Activated CD8-positive, alpha-beta memory T cell treated with anti-CD3 and anti-CD28 coated beads for 1 hour (primary cell): ENCODE measurements at places on chromosomes 5 and 9.

DNA sequence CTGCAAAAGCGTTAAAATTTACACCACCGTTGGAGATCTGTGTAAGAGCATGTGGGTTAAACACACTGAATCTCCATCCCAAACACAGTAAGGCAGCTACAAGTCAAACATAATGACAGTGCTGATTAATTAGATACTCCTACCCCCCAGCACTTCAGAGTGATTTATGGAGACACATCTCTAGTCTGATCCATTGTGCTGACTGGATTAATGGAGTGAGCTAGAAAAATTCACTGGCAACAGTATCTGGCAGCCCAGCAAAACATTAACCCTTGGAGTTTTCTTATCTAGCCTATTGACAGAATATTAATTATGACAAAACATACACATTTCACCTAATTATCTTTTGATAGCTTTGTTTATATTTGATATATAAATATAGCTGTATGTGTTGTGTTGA is 188.6 kb upstream of the ISL1 start:
- DNase-seq = no peak

GRCh38 chr5:38189081-38189504 is 69.3 kb upstream of the EGFLAM start:
- no peak for DNase-seq

DNA sequence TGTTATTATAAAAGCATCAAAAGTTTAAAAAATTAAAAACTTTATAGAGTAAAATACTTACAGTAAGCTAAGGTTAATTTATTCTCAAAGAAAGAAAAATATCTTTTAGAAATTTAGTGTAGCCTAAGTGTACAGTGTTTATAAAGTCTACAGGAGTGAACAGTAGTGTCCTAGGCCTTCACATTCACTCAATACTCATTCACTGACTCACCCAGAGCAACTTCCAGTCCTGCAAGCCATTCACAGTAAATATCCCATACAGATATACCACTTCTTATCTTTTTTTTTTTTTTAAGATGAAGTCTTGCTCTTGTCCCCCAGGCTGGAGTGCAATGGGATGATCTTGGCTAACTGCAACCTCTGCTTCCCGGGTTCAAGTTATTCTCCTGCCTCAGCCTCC is 73.1 kb upstream of the FST start:
- no peak for DNase-seq

GRCh38 chr9:83991355-83991754 is 10.8 kb downstream of the RMI1 start:
- DNase-seq = no peak

GRCh38 chr9:102237094-102237493 is 498.6 kb upstream of the GRIN3A start:
- DNase-seq = no peak

- no peak for DNase-seq
Measured at GRCh38 chr5:17882760-17883488, 248.7 kb downstream of the TAF11L14 start.

DNA sequence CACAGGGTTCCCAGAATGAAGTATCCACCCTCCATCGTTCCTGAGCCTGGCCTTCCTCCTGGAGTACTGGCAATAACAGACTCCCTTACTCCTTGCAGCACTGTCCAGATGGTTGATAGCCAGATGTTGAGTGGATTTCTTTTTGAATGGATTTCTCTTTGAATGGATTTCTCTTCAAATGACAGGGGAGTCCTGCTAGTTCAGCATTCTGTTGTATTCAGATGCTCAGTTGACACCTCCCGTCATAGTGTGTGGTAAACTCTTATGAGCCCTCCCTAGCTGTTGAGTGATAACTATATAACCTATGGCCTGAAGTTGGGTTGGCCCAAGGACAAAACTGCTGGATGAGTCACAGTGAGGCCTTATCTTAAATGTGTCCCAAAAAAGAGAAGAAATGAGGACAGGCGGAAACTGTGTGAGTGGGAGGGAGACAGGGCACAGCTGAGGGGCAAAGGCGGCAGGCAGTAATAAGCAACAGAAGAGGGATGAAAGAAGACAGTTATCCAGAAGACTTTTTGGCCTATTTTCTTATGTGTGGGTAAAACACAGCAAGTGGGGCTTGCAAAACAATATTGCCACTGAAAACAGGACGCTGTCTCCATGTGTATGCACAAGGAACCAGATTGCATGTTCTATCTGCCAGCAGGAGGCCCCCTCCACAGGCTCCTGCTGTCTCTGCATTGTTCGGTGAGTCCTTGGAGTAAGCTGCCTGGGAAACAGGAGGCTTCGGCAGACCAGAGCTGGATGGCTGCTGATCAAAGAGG is 209.5 kb upstream of the S1PR3 start:
- no peak for DNase-seq

DNA sequence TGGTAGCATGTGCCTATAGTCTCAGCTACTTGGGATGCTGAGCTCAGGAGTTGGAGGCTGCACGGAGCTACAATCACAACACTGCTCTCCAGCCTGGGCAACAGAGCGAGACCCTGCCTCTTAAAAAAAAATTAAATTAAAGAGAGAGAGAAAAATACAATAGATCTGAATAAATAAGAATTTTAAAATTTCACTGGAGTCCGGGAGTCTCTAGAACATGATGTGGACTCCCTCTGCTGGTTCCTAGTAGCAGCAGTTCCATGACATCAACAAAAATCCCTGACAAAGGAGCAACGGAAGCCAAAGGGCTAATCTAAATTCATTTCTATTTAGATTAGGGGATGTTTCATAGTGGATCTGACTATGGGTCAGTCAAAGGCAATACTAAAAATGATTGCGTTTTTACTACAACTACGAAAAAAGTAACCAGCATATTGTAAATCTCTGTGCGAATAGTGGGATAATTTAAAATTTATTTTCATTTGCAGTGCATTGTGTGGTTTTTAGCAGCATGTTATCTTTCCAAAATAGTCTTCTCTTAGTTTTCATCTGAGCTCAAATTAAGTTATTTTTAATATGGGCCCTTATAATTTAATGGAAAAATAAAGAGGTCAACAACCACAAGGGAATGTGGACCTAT is 6.7 kb downstream of the INIP start:
- DNase-seq = no peak

DNA sequence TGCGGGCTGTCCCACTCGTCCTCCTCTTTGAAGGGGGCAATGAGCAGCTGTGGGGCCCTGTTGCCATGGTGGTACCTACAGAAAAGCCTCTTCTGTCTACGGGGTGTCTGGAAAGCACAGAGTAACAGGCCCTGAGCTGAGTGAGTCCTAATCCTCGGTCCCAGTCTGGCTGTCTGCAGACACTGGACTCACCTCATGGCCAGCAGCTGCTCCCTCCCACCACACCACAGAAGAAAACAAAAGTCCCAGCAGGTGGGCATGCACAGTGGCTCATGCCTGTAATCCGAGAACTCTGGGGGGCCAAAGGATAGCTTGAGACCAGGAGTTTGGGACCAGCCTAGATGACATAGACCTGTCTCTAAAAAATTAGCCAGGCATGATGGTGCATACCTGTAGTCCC is 19.9 kb downstream of the P4HA2 start:
- no peak for DNase-seq

GRCh38 chr5:167968837-167969236 is 322.6 kb upstream of the WWC1 start:
- DNase-seq = no peak

- DNase-seq = no peak
Measured at GRCh38 chr5:51172903-51173626, 210.2 kb upstream of the ISL1 start.

DNA sequence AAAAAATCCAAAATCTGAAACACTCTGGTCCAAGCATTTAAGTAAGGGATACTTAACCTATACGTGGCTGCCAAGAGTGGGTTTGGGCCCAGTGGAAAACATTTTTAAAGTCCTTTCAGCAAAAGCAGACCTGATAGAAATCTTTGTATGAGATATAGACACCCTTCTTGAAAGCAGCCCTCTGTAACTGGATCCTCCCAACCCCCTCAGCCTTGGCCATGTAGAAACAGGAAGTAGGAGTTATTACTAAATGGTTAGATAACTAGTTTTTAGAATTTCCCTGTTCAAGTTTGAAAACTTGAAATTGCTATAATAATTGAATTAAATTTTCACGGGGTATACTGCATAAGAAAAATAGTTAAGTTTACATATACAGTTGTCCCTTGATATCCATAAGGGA is 111.3 kb upstream of the PCA3 start:
- no peak for DNase-seq

GRCh38 chr9:135244271-135245221 is 157.1 kb downstream of the OLFM1 start:
- no peak for DNase-seq

- DNase-seq = no peak
Measured at GRCh38 chr9:136826188-136826541, 16.1 kb upstream of the AJM1 start.

DNA sequence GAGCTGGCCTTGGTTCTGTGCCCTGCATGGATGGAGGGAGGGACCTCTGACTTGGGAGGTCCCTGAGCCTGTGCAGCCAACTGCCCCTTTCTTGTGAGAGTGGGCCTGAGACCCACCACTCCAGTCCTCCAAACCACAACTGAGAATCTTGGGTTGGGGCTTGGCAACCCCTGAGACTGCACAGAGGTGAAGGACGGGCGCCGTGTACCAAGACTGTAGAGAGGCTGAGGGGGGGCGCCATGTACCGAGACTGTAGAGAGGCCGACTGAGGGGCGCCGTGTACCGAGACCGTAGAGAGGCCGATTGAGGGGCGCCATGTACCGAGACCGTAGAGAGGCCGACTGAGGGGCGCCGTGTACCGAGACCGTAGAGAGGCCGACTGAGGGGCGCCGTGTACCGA is 59.3 kb upstream of the CACNA1B start:
- no peak for DNase-seq

DNA sequence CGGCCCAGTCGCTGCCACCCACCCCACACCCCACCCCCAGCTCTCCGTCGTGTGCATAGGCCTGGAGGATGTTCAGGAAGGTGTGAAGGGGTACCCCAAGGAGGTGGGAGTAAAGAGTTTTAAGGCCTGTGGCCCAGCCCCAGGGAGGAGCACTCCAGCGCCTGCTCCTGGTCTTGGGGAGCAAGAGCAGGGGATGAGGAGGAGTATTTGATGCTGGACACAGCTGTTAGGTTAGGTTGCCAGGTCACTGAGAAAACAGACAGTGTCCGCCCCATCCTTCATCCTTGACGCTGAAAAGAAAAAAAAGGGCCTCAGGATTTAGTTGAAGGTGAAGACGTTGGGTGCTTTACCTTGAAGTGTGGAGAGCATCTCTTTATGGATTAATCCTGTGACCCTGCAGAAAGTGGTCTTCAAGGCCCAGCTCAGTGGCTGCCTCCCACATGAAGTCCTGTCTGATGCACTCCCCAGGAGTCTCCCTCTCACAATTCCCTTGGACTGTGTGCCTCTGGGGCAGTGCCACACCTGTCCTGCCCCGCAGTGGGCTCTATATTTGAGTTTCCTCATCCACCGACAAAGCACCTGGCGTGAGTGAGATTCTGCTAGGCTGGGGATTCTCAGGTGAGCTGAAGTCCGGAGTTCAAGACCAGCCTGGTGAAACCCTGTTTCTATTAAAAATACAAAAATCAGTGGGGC is 101.8 kb downstream of the SPRY4 start:
- no peak for DNase-seq

DNA sequence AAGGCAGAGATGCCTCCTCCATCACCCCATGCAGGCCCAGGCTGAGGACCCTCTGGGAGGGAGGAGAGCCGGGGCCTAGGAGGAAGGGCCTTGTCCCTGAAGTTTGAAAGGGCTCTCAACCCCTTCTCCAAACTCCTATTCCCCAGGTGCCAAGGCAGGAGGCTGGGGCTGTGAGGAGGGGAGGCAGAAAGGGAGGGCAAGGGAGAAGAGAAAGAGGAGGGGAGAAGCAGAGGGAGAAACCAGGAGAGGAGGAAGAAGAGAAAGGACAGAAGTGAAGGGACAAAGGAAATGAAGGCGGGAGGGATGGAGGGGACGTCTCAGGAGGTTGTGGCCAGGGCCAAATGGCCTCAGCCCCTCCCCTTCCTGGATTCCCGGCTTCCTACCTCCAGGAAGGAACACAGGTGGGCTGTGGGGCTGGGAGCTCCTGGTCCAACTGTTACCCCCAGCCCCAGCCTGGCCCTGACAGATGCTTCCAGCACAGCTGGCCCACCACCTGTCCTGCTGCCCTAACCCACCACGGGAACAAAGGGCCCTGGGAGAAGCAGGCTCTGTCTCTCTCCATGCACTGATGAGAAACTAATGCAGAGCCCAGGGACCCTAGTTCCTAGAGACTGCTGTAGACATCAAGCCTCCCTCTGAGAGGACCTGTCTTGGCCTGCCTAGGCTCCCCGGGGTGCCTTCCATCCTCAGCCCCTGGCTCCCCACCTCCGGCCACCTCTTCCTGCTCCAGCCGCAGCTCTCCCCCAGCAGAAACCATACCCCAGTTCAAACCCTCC is 3.5 kb downstream of the DBN1 start:
- DNase-seq = no peak

DNA sequence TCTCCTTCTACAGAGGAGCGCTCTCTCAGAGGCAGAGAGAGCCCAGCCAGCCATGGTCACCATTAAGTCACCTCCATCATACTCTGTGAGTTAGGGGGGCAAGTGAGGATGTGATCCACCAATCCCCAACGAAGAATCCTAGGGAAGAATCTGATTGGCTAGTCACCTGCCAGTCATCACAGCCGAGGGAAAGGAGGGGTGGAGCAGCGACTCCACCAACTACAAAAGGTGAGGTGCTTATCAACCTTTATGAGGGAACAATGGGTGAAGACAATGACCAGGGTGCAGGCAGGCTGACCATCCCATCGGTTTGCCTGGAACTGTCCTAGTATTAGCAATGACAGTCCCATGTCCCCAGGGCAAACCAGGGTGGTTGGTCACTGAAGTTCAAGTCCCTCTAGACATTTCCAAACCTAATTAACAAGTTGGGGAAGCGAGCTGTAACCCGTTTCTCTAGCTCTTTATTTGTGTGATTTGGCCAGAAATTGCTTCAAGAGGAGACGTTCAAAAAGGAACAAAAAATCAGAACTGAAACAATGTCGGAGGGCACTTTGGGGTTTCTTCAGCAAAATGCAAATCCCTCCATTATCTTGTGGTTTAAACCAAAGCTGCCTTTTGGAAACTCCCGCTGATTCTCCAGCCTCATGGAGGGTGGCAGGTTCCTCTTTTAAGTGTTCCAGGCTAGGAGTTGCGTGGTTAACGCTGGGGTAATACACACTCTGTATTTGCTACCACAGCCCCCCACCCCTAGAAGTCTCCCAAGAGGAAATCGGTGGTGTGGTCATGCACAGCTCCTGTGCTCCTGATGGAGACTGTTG is 18.8 kb upstream of the FCN1 start:
- no peak for DNase-seq

GRCh38 chr5:169150108-169150507 is 150.8 kb downstream of the SLIT3 start:
- no peak for DNase-seq

DNA sequence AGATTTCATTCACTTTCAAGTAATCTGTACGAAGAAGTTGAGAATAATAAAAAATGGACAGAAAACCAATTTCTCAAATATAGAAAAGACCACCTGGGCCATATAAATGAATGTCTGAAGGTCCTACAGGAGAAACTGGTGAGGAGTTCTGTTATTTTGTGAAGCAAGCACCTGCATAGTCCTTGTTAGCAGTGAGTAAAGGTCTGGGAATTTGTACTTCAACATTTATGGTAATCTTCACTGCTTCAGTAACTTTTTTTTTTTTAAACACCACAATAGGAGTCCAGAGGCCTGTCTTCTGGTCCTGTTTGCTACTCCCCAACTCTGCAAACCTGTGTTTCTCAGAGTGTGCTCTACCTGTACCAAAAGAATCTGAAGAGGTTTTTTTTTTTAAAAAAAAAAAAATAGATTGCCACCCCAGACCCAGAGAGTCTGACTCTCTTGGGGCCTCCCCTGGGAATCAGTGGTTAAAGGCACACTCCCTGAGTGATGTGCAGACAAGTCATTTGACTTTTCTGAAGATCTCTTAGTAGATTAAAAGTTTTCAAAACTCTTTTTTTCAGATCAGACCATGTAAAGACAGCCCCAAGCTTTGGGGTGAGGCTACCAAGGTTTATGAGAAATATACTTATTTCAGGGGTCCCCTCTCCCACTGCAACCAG is 55.5 kb downstream of the FAM81B start:
- no peak for DNase-seq
